ENCODE measurements at places on chromosomes 16 and 17.

GRCh38 chr16:88738151-88739084, 32.1 kb downstream of the CTU2 start:
- DNase-seq = no peak

DNA sequence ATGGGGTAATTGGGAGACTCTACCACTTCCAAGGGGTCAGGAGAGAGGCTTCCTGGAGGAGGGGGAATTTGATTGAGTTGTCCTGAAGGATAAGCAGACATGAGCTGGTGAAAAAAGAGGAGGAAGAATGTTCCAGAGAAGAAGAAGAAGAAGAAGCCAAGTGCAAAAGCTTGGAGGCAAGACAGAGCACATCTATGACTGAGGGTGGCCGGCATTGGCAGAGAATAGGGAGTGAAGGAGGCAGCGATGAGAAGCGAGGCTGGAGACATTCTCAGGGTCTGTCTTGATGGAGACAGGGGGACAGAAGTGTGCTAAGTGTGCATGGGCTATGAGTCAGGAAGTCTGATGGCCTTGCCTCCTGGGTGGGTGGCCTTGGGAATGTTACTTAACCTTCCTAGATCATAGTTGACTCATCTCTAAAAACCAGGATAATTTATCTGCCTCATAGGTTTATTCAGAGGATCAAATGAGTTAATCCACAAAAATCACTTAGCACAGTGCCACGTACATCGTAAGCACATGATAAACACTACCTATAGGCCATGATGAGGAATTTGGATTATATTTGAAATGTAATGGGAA, 171.7 kb downstream of the ABCC12 start:
- DNase-seq = no peak

GRCh38 chr17:67992548-67993152, 3.6 kb downstream of the C17orf58 start:
- no peak for DNase-seq

DNA sequence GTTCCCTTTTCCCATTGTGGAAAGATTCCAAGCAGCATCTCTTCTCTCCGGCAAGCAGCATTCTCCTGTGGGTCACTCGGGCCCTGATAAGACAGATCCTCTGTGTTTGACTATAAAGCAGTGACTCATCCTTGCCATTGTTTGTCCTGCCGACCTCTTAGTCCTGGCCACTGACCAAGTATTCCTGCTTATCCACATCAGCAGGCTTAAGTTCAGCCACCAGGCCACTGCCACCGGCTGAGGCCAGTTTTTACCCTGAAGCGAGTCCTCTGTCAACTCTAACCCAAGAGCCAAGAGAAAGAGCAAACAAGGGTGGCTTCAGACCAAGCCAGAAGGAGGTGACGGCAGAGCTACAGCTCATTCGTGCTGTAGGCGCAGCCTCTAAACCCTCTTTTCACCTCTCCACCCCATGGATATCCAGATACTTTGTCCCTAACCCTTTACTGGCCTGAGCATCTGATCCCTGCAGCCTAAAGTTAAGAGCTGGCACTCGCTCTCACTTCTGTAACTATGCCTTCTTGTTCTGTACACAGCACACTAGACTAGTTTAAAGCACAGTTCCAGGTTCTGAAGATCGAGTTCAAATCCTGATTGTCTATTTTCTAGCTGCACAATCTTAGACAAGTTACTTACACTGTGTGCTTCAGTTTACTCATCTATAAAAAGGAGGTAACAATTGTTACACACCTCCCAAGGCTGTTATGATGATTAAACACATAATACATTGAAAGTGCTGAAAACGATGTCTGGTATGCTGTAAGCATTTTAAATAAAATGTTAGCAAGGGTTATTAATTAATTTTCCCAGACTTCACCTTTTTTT, 31.0 kb downstream of the SOX9 start:
- DNase-seq = no peak

DNA sequence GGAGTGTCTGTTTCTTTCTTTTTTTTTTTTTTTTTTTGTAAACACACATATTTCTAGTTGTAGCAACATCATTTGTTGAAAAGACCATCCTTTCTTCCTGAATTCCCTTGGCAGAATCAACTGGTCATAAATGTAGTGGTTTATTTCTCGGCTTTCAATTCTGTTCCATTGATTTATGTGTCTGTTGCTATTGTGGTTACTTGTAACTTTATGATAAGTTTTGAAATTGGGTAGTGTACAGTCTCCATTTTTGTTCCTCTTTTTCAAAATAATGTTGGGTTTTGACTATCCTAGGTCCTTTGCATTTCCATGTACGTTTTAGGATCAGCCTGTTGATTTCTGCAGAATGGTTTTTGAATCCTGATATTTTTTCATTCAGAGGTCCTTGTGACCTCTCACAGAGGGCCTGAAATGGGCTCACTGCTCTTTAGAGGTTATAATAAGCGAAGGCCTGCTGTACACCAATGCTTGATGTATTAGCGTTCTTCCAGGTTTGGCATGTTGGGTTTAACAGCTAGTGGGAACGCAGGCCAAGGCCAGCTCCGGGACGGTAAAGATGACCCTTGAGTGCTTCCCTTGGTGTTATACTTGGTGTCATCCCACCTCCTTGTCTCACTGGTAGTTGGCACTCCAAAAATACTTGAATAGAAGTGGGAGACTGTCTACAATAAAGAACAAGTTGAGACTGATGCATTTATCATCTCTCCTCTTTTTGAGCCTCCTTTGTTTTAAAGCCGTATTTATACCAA, 43.8 kb downstream of the ZNRF1 start:
- no peak for DNase-seq

- DNase-seq = no peak
Measured at GRCh38 chr17:41724476-41725050, 9.9 kb downstream of the HAP1 start.

DNA sequence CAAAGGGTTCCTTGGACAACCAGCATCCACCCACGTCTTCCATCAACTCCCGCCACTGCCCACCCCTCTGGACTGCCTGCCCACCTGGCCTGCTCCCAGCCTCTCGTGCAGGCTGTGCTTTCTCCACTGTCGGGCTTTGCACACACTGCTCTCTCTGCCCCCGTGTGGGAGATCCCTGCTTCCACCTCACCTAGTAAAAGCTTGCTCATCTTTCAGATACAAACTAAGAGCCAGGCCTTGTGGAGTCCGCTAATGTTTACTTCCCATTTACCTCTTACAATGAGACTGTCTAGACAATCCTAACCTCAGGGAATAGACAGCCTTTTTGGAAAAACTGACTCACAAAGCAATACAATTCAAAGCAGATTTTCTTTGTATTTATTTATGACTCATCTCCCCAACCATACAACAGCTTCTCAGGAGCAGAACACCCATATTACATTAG, 67.6 kb downstream of the USP31 start:
- DNase-seq = no peak

DNA sequence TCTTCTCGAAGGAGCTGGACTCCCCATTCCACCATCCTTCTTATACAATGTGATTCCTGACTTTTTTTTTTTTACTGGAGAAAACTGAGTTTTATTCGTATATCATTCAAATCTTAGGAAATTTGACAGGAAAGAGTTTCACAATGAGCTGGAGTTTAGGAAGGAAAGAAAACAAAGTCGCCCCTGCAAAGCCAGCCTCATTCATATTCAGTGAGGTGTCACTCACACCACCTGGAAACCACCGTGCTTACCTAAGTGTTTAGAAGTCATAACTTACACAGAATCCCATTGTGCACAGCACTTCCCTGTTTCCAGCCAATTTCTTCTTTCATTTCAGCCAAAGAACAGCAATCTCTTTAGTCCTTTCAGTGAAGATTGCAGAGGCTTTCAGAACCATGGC, 90.3 kb upstream of the CHMP6 start:
- DNase-seq = no peak

DNA sequence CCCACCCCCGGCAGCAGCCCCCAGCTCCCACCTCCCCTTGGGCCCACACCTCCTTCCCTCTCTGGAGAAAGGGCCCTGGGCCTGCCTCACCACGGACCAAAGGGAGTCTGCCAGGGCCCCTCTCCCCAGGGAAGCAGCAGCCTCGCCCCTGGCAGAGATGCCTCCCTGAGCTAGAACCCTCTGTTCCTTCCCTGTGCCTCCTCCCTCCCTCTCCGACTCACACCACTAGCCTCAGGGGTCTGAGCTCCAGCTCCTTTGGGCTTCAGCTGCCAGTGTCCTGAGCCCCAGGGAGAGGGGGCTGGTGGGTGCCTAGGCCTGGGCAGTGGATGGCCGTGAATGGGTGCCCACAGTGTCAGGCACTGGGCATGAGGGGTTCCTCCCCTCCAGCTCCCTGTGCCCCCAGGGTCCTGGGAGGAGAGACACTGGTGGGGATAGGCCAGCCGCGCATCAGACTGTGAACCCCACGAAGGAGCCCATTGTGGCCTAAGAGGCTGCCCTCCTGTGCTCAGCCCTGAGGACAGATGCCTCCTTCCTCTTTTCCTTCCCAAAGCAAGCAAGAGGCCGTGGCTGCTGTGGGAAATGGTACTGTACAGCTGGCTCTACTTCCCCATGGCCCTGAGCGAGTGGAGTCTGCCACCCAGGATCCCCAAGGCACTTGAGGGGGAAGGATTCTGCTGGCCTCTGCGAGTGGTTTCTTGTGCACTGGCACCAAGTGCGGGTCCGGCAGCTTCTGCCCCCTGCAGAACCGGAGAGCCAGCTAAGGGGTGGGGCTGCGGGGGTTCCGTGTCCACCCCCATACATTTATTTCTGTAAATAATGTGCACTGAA, 20.7 kb downstream of the MMP15 start:
- no peak for DNase-seq

DNA sequence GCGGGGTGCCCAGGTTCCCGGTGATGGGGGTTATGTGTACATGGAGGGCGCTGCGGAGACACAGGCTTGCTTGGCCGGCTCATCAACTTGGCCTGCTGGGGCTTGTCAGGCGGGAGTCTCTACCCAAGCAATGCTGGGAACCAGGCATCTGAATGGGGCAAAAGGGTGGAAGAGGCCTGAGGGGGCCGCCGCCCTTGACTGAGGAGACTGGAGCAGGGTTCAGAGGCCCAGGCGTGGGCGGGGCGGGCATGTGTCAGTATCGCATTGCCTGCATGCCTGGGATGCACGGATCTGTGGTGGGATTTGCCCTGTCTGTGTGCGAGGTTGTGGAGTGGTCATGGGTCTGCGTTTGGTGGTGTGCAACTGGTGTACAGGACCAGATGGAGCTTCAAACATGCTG, 21.1 kb downstream of the ARHGAP23 start:
- no peak for DNase-seq

DNA sequence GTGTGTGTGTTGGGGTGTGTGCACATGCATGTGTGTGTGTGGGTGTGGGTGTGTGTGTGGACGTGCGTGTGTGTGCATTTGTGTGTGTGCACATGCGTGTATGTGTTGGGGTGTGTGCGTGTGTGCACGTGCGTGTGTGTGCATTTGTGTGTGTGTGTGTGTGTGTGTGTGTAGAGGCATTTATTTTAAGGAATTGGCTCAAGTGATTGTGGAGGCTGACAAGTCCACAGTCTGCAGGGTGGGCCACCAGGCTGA, 37.9 kb upstream of the JPH3 start:
- no peak for DNase-seq

DNA sequence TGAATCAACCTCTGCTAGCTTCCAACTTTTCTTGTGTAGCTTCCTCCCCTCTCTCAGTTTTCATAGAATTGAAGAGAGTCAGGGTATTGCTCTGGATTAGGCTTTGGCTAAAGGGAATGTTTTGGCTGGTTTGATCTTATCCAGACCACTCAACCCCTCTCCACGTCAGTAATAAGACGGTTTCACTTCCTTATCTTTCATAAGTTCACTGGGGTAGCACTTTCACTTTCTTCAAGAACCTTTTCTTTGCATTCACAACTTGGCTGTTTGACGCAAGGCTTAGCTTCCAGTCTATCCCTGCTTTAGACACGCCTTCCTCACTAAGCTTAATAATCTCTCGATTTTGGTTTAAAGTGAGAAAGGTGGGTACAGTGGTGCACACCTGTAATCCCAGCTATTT, 29.7 kb upstream of the OR1A2 start:
- no peak for DNase-seq

DNA sequence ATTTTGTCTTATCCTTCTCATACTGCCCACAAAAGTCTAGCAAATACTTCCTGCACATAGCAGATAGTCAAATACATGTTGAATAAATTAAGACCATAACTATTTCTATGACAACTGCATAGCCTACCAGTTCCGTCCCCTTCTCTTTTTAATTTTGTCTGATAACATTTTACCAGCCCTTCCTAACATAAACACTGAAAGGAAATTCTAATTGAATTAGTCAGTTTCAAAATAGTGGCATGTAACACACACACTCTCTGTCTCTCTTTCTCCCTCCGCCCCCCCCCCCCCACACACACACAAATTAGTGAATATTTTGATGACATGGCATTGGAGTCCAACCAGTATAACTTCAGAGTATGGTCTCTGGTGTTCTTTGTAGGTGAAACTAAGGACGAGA, 41.8 kb downstream of the TNRC6C start:
- no peak for DNase-seq

DNA sequence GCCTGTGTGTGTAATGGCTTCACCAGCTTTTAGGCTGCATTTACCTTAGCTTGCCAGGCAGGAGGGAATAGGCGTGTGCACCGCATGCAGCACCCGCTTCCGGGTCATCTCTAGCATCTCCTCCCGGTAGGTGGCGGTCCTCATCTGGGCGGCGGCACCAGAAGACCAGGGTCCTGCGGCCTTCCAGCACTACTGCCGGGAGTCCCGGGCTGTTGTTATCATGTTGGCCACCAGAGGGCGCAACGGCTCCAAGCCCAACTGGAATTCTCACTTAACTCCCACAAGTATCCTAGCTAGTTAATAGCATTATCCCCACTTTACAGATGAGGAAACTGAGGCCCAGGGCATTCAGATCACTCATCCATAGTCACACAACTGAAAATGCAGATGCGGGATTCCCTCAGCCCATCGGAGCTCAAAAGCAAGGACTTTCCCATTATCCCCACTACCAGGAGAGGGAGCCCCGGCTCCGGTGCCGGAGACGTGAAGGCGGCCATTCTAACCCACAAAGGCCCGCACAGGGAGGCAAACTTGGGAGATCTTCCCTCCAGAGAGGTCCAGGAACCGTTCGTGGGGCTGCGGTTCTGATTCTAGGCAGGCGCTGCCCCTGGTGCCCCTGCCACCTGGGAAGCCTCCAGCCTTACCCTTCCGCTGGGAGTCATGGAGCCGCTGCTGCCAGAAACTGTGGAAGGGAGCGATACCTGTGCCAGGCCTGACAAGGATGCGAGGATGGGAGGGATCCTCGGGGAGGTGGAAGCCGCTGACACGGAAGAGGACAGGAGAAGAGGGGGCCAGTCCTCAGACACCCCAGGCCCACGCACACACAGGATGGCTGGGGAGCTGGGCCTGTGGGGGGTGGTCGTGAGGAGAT, 23.9 kb downstream of the LGALS9 start:
- DNase-seq = peak; percentile 36
